Stimulated activated CD8-positive, alpha-beta memory T cell treated with anti-CD3 and anti-CD28 coated beads, Interleukin-15, amount 100 ng/mL, for 24 hours (primary cell): ENCODE measurements at places on chromosomes 2 and 18.

DNA sequence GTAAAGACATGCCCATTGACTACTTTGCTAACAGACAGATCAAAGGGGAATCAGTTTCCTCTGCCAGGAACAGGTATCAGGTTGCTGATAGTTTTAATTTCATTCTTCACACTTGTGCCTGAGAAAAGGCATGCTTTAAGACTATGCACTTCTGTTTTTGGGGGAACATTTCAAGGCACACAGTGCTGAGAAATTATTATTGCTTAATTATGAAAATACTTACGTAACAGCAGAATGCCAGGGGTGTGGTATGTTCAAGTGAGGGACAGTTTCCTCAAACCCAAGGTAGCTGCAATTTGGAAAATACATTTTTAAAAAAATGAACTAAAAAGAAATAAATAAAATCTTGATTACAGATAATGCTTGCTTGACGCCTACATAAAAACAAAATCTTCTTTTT lies 1746.1 kb upstream of the PIK3C3 start:
- DNase-seq, result no peak

GRCh38 chr2:162301151-162301804 lies 17.2 kb downstream of the IFIH1 start:
- DNase-seq, result no peak

DNA sequence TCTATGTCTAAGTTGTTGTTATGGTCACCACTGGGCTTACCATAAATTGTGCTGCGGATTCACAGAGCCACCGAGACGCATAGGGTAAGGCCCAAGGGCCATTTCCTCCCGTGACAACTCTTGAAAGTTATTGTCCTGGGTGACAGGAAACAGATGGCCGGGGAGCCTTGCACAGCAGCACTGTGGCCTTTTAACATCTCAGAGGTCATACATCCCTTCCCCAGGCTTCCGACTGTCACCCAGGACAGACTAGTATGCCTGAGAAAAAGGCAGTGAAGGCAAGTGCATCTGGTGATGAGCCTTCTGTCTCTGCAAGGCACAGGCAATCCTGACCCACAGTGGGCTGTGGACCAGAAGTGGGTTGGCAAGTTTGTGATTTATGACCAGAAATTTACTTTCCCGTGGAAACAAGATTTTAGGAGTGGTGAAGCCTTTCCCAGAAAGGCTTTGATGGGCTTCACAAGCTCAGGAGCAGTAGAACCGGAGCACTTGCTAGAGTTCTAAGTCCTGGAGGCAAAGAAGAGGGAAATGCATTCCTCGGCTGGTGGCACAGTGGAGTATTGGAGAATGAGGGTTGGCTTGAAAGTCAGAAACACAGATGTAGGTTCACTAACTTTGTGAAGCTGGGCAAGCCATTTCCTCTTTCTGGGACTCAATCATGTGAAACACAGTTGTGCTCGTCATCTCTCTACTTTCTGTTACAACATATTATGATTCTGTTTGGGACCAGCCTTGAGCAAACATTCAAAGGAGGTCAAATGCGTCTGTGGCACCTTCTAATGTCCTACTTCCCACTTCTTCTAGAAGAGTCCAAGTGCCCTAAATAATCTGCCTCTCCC lies 2.0 kb upstream of the CAPN14 start:
- no peak for DNase-seq

- no peak for DNase-seq
Observed at GRCh38 chr2:106851087-106851874, 34.7 kb downstream of the ST6GAL2 start.

DNA sequence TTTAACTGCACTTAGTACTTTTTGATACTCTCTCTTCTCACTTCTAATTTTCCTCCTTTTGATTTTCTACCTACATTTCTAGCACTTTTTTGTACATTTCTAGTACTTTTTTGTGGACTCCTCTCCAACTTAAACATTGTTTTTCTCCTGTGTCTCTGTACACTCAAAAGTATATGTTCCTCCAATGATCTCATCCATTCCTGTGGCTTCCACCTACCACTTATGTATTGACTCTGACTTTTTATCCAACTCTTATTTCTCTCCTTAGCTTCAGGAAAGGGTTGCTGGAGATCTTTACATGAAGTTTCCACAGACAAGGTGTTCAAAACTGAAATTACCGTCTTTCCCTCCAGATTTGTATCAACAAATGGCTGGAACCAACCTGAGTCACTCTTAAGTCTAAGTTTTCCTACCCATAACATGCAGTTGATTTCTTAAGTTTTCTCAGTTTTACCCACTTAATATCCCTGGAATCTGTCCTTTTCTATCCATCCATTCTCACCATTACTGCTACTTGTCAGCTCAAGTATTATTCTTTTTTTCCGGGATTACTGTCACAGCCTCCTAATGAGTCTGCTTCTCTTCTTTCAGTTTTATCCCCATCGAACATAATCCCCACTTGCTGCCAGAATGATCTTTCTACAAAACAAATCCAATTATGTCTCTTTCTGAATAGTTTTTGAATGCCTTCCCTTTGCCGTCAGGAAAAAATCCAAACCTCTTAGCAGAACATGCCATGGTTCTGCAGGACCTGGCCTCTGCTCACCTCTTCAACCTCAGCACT lies 22.6 kb upstream of the PELI1 start:
- DNase-seq, result no peak

DNA sequence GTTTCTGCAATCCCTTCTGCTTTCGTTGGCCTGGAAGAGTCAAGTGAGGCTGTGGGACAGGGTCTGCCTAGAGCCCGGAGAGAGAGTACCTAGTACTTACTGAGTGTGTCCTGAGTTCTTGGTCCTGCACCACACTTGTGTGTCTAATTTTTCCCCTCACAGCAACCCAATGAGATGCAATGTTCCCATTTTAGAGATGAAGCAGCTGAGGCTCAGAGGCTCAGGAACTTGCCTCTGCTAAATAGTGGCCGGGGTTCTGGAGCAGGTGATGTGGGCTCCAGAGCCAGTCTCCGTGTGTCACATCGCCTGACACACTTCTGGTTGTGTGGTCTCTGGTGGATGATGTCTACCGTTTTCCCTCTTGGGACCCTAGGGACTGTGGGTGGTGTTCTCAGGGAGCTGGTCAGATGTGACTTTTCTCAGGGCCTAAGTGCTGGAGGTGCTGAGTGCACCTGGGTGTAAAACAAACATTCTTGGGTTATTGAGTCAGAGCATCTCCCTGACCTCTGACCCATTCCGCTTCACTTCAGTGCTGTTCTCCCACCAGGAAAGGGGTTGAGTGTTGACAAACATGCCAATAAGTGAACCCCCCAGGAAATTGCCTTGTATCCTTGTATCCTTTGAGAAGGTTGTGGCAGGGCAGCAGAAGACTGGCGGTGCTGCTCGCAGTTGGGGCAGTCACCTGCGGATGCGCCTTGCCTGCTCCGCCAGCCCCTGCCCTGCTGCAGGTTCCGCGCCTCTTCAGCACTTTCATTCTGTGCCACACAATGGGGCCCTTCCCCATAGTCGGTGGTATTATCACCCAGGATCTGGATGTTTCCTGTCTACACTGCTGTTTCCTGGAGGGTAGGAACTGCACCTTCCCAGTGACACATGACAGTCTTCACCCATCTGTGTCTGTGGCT lies 32.1 kb downstream of the HK2 start:
- no peak for DNase-seq

DNA sequence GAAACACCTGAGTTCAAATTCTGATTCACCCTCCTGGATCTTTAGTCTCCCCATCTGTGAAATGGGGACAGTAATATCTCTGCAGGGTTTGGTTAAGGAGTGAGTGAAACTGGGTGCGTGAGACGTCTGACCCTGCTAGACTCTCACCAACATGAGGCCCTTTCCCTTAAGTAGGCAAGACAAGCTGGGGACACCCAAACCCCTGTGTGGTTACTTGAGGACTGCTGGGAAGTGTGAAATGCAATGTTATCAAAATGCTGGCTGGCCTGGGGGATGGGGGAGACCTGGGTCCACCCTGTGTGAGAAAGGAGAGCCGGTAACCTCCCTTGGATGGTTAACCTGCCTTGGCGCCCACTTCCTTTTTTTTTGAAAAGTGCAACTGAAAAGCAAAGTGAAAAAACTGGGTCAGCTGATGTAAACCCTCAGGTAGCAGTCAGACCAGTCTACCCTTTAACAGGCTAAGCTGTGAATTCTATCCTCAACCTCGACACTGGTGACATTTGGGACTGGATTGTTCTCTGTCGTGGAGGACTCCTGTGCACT lies 82.3 kb downstream of the INPP5D start:
- DNase-seq, result no peak

DNA sequence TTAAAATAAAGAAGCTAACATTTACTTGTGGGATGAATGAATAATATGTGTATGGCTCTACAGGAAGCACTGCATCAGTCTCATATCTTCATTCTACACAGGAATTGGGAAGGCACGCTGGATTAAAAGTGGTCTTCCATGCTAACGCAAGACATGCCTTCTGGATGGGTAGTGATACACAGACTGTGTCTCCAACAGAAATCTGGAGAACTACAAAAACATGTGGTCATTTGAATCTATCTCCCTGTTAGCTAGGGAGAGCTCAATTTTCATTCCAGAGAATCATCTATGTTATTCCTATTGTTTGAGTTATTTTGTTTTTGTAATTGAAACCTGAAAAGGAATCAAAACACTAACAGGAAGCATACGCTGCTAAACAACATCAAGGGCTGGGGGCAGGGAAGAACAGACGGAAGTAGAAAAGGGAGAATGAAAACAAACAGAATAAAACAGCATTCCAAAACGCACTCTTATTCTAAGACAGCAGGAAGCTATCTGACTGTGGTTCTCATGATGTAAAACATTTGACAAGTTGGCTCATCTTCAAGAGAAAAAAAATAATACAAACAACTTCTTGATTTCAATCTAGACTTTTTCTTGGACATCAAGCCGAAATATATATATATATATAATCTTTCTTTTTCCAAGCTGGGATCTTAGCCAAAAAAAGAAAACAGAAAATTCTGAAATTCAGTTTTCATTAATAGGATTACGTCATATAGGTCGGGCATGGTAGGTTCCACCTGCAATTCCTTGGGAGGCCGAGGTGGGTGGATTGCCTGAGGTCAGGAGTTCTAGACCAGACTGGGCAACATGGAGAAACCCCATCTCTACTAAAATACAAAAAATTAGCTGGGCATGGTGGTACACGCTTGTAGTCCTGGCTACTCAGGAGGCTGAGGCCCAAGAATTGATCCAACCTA lies 31.5 kb upstream of the ASNSD1 start:
- no peak for DNase-seq

DNA sequence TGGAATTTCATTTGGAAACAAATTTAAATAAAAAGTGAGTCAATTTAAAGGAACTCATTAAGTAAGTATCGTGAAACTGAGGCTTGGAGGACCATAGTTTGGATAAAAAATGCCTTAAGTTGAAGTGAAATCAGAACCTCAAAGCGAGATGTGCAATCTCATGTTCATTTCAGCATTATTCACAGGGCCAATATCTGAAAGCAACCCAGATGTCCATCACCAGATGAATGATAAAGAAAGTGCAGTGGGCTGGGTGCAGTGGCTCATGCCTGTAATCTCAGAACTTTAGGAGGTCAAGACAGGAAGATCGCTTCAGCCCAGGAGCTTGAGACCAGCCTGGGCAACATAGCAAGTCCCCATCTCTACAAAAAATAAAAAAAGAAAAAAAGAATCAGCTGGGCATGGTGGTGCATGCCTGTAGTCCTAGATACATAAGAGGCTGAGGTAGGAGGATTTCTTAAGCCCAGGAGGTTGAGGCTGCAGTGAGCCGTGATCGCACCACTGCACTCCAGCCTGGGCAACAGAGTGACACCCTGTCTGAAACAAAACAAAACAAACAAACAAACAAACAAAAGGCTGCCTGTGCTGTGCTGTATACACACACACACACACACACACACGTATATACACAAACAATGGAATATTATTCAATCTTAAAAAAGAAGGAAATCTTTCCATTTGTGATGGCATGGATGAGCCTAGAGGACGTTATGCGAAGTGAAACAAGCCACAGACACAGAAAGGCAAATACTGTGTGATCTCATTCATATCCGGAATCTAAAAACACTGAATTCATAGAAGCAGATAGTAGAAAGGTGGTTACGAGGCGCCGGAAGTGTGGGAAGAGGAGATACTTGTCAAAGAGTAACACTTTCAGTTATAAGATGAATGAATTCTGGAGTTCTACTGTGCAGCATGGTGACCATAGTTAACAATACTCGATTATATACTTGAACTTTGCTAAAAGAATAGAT lies 14.5 kb downstream of the SH3RF3 start:
- peak; percentile 16 for DNase-seq

DNA sequence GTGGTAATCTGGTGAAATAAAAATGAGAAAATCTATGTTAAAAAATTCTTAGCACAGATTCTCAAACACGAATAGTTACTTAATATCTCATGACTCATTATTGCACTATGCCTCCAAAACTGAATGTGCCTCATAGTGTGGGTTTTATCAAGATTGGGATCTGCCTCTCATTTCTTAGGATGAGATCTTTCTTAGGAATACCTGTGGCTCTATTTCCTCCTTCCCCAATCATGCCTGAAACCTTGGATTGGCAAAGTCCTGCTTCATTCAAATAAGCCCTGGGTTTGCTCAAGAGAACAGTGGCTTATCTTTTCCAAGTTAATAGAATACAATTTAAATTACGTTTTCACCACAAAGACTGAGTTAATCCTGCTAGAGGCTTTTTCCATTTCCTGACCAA lies 100.3 kb downstream of the DPP10 start:
- no peak for DNase-seq

GRCh38 chr2:18455236-18455862 lies 105.1 kb downstream of the RDH14 start:
- no peak for DNase-seq

GRCh38 chr18:59357928-59358327 lies 1.1 kb downstream of the LMAN1 start:
- DNase-seq, result no peak

DNA sequence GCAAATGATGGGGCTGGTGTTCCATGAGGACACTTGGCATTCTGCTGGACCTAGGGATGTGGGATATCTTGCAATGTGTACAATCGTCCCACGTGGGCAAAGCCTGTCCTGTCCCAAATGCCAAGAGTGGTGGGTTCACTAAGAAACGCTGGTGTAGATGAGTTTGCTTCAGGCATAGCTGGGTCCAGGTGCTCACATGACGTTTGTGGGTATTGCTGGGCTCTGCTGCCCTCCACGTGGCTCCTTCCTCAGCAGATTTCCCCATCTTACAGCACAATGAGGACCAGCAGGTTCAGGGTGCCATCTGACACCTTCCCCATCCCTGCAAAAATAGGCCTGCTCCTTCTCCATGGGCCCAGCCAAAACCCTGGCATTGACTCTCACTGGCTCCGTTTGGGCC lies 105.9 kb downstream of the SEPTIN10 start:
- DNase-seq, result no peak

DNA sequence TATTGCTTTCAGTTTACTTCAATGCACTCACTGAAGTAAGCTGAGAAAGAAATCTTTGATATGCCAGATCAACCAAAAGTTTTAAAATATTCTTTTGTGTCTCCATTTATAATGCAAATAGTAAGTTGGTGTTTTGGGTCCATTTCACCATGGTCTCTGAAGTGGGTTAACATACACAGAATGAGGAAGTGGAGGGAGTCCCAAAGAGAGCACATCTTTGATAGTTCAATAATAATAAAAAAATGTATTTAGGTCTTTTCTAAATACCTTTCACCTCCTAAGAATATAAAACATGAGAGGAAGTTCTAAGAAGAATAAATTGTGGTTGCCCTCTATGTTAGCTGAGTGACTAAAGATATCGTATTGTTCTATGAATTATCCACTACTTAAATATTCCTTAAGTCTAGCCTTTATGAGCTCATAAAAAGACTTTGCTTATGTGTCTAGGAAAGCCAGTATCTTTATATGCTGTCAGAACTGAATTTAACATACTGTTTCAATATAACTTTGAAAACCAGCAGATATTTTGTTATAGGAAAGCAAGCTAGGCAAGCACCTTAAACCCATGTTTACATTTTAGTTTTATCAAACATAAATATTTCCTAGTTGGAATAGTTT lies 148.7 kb upstream of the ZEB2 start:
- no peak for DNase-seq
